Fibroblast of skin of scalp (primary cell): ENCODE measurements at places on chromosomes 5 and 9.
A peak's percentile ranks its signal among the peaks of the same experiment; 100 is the strongest.

GRCh38 chr5:44048276-44048984, 340.8 kb downstream of the FGF10 start:
- peak; percentile 2 for DNase-seq

DNA sequence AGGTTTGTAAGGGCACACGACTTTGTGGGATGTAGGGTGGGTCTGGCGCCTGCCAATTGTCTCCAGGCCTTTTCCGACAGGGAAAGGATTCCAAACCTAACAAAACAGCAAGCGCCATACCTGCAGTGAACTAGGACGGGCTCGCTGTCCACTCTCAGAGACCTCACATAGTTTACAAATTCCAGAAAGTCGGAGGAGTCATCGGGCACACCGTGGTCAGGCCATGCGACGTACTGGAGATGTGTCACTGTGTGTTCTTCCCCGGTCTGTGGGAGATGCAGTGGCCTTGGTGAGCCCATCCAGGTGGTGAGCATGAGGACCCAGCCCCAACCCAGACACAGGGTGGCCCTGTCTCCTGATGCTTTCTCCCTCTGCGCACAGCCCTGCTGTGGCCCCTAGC, 61.3 kb upstream of the EPB41L4B start:
- DNase-seq = no peak

GRCh38 chr5:54577937-54578653, 60.5 kb downstream of the SNX18 start:
- DNase-seq = no peak

DNA sequence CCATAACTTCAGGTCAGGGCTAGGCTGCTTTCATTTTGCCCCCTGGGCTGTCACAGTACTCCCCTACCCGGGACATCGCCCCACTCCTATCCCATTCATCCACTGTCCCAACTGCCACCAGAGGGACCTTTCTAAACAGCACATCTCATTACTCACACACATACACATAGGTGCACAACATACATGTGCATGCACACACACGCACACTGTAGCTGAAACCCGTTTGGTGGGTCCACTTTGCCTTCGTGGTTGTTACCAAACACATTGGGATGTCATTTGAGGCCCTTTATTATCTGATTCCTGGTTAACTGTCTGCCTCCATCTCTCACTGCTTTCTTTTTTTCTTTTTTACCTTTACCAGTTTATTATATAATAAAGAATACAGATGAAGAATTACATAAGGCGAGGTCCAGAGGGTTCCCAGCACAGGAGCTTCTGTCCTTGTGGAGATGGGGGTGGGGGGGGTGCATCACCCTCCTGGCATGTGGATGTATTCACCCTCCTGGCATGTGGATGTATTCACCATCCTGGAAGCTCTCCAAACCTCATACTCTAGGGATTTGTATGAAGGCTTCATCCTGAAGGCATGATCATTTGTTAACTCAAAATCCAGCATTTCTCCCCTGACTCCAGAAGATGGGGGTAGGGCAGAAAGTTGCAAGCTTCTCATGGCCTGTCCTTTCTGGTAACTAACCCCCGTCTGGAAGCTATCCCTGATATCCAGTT, 186.0 kb downstream of the GOLPH3 start:
- peak; percentile 100 for DNase-seq

GRCh38 chr5:88746438-88746882, 136.5 kb downstream of the MEF2C start:
- DNase-seq = no peak

- DNase-seq = peak; percentile 4
These were observed 782.8 kb upstream of the NUDT12 start for GRCh38 chr5:104345222-104346016.

DNA sequence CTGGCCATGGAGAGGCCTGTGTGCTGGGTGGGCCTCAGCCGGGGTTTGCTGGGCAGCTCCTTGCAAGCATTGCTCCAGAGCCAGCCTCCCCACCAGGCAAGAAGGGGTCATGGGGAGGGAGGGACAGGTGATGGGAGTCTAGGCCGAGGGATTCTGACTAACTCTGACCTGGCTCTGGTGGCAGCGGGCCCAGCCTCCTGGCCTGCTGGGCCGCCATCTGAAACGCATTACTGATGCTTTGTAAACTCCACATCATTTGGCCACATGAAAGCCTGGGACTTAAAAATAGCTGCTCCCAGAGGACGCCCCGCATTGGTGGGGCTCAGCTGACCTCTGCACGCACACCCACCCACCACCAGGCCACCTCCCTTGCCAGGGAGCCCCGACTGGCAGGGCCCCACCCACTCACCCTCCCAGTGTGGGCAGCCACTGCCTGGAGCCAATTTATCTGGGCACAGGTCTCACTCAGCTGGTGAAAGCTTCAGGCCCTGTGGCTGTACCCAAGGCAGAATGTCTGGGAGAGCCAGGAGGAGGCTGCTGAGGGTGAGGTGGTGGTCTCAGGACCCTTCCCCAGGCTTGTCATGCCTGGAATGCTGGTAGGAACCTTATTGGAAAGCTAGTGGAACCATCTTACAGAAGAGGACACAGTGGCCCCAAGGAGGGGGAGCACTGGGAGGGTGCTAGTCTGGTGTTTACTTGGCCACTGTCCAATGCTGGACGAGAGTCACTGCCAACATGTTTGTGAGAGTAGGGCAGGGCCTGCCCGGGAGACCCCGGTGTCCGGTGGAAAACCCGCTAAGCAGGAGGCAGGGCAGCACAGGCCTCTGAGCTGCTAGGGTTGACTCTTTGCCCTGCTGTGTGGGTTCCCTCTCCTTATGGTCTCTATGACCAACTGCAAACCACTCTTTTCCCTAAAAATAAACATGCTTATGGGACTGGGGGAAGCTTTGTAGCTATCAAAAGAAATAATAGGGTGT, 10.8 kb downstream of the TCF7 start:
- DNase-seq = peak; percentile 84

DNA sequence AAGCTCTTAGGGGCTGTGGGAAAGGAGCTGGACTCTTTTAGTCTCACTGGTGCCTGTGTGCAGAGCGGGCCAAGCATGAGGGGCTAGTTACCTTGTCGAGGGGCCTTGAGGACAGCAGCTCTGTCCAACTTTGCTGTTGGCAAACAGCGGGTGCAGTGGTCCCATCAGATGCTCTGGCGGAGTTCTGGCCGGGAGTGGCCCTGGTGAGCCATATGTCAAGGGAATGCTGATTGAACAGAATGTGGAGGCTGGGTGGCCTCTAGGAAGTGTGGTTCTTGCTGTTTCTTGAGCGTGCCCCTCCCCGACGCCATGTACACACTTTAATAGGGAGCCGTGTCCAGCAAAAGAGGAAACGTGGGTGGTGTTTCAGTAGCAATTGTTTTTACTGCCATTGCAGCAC, 3.6 kb upstream of the ADAMTS2 start:
- DNase-seq = no peak

DNA sequence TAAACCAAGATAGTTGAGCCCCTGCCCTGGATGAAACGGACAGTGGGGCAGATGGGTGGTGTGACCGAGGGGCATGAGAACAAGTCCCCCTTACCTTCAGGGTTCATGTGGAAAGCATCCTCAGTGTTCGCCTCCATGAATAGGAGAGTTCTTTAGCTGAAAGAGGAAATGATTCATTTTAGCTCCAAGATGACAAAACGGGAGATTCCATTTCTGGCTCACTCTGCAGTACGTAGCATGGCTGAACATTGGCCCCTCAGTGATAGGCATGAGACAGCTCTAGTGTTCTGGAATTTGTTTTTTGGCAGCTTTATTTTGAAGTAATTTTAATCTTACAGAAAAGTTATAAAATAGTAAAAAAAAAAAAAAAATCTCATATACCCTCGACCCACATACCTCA, 70.2 kb upstream of the AGXT2 start:
- peak; percentile 58 for DNase-seq

- no peak for DNase-seq
These were observed 127.1 kb downstream of the ANKRD18B start for GRCh38 chr9:33651125-33651524.

DNA sequence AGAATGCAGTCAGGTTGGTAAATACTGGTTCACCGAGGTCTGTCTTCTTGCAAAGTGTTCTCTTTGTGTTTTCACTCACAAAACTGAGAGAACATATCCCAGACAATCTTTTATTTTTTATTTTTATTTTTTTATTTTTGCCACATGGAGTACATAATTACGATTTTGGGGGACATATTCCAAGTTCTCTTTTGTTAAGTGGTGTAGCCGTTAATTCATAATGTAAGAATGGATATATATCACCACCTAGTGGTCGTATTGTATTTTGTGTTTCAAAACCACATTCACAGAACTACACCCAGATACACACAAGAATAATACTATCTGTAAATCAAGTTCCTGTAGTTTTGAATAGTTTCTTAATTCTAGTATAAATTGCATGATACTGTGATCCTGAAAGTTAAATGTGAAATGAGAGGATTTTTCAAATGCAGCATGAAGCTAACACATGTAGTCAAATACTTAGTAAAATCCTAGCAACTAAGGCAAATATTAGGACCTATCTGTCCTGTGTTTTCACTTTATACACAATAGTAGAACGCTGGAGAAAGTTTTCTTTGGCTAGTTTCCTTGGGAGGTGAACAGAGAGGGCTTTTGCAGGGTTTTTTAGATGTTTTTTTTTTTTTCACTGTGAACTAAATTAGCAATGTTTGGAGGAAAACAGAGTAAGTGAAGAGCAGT, 92.7 kb downstream of the VCAN start:
- peak; percentile 45 for DNase-seq

GRCh38 chr5:122332599-122333555, 20.8 kb downstream of the SNCAIP start:
- no peak for DNase-seq

DNA sequence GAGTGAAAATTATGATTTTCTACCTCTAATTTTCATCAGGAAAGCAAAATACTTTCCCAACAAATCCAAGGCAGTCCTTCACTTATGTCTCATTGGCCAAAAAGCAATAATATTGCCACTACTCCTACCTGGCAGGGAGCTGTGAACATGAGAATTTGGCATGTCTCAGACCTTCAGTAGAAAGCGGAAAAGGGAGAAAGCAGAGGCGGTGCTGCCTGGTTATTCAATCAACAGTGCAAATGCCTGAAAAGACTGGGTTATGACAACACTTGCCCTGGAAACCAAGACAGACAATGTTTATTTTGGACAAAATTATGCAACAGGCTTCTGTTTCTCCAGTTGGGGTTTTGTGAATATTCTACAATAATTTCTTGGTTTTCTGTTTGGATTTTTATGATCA, 194.4 kb downstream of the TAF11L14 start:
- DNase-seq = no peak

DNA sequence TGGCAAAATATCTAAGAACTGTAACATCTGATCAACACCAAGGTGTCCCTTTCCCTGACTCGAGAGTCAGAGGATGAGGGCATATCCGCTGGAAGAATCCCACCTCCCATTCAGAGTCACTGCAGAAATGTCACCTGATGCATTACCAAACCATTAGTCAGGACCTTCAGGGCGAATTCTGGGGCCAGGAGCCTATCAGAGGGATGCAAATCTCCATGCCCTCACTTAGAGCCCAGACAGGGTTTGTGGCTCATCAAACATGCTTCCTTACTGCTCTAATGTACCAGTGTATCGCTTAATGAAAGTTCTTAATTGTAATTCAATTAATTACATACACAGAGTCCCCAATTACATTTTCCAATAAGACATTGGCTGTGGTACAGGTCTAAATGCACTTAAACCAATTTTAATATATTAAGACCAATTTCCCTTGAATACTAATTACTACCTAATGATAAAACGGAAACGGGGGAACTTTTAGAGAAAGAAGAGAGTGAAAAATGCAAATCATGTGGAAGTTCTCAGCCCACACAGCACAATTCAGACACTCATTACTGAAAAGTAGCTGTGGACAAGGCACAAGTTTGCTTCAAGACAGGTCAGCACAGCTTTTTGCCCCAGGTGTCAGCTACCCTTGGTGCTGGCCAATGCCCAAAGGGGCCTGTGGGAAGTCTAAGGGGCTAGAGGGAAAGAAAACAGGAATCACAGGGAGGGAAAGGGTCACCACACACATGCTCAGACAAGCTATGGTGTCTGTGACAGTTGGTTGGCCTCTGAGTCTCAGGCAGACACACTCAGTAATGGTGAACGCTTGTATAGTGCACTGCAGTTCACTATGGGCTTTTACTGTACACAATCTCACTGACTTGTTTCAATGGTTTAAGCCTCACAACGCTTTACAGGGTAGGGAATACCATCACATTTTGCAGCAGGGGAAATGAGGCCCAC, 211.6 kb downstream of the MAPKAP1 start:
- no peak for DNase-seq

GRCh38 chr5:172637110-172637580, 3.9 kb upstream of the NEURL1B start:
- DNase-seq = no peak

- no peak for DNase-seq
These were observed 22.3 kb downstream of the PDE8B start for GRCh38 chr5:77232574-77233358.

DNA sequence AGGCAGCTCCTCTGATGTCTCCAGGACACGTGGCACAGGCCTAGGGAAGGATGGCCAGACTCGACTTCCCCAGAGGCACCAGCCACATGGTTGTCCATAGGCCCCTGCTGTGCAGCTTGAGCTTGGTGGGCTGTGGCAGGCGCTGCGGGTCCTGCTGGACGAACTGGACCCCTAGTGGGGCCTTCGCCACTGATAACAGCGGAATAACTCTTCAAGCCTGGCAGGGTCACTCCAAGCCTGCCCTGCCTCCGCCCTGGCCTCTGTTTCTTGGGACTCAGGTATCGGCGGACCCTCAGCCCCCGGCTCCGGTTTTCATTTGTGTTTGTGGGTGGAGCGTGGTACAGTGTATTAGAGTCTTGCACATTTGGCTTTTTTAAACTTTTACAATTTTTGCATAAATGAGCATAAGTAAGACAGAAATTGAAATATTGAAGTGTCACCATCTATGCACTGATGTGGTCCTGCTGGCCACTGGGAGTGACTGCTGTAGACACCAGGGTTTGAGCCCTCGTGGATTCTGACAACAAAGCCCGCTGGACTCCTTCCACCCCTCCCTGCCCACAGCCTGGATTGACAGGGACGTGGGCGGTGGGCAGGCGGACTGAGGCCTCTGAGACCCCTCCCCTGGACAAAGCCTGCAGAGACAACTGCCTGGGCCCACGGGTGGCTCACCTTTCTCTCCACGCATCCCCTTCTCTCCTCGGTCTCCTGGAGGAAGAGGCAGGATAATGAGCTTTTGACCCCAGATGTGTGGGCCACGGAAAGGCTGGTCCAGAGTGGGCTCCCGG, 3.8 kb downstream of the FCN1 start:
- DNase-seq = no peak

DNA sequence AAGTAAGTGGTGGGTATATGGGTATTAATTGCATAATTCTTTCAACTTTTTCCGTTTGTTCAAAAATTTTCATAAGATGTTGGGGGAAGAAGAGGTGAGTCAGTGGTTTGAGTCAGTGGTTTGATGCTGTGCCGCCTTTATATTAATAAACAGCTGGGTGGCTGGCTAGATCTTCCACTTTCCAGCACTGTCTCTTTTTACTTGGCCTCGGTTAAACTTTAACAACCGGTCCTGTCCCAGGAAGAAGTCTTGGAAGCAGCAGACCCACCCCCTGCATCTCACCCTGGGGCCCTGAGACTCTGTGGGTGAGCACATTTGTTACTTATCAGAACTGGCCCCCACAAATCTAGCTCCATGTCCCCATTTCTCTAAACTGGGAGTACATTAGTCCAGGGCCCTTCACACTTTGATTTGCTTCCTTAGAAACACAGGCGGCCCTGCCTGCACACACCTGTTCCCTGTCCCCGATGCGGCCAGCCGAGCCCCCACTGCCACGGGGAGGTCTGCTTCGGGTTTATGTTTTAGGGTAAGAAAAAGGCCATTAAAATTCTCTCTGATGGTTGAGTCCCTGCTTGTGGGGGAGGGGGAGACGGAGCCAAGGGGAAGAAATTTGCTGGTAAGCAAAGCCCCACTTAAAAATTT, 90.7 kb downstream of the PTCH1 start:
- peak; percentile 11 for DNase-seq

- no peak for DNase-seq
These were observed 56.3 kb downstream of the SLF1 start for GRCh38 chr5:94674490-94675382.
